AML-193 (cell line): ENCODE measurements at places on chromosomes 3 and 15.
A peak's percentile ranks its signal among the peaks of the same experiment; 100 is the strongest.

GRCh38 chr3:69747511-69748258 is 8.4 kb downstream of the MITF start:
- DNase-seq = peak; percentile 6

DNA sequence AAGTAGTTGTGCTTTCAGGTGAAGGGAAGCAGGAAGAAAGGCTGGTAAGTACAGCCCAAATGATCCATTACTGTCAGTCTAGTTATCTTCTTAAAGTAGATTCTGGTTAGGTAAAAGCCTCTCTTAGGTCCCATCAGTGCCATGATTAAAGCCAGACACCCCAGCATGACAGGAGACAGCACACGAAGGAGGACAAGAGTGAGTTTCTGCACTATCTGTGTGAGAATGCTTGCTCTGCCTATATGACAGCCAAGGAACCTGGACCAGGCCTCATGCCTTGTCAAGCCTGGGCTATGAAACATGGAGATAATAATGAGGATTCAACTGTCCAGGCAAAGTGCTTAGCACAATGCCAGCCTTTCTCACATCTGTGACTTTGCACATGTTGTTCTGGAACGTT is 13.5 kb upstream of the FILIP1L start:
- no peak for DNase-seq

- DNase-seq = no peak
Observed at GRCh38 chr15:41981371-41982132, 9.2 kb upstream of the EHD4 start.

DNA sequence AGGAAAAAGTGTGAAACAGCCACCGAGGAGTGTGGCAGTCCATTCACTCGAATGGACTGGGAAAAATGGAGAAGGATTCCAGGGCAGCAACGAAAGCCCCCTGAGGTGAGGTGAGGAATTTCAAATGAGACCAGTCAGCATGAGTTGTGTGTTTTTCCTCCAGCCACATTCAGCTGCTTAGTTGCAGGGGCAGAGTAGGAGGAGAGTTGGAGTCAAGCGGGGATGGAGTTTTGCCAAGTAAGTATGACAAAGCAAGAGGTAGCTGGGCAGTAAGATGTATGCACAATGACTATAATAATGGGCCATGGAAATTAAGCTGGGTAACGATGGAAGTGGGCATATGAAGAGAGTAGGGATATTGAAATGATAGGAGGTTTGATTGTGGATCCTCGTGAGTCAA is 64.4 kb downstream of the CCDC54 start:
- DNase-seq = no peak

DNA sequence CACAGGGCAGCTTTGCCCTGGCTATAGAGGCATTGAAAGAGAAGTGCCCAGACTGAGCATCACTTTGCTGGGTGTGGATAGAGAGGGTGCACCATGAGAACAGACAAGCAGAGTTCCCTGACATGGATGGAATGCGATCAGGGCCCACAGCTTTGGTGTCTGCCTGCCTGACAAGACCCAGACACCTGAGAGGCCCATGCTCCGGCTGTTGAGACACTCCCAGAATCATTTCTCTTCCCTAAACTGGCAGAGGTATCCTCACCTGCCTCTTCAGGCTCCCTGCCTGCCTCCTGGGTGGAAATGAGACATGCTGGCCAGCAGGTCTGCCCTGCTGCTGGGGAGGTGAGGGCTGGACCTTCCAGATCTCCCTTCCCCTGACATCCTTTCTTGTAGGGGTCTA is 10.4 kb upstream of the CHST14 start:
- no peak for DNase-seq

DNA sequence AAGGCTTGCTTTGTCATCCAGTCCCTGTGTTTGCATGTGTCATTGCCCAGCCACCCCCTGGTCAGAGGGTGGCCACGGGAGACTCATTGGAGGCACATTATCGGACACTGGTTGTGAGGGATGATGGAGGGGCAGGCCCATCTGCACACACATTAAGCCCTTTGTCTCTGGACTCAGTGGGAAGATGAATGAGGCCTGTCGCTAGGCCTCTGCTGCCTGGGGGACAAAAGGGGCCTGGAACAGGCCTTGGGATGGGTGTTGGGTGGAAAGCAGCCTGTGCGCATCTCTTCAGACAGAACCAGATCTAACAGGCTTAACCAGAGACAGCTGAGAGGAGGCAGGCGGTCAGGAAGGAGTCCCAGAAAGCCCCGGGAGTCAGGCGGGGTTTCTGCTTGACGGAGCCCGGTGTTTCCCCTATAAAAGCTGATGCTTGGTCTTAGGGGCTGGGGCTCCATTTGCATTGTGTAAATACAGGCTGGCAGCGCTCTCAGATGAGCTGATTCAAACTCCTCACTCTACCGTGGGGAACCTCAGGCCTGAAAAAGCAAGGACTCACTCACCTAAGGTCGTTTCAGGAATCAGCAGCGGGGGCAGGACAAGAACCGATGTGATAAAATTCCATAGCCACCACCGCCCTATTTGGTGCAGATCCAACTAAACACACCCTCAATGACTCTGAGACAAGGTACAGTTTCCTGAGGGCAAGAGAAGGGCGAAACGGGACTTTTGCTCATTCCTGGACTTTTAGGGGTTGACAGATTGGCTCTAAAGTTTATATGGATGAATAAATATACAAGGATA is 17.1 kb upstream of the SKIC8 start:
- no peak for DNase-seq

DNA sequence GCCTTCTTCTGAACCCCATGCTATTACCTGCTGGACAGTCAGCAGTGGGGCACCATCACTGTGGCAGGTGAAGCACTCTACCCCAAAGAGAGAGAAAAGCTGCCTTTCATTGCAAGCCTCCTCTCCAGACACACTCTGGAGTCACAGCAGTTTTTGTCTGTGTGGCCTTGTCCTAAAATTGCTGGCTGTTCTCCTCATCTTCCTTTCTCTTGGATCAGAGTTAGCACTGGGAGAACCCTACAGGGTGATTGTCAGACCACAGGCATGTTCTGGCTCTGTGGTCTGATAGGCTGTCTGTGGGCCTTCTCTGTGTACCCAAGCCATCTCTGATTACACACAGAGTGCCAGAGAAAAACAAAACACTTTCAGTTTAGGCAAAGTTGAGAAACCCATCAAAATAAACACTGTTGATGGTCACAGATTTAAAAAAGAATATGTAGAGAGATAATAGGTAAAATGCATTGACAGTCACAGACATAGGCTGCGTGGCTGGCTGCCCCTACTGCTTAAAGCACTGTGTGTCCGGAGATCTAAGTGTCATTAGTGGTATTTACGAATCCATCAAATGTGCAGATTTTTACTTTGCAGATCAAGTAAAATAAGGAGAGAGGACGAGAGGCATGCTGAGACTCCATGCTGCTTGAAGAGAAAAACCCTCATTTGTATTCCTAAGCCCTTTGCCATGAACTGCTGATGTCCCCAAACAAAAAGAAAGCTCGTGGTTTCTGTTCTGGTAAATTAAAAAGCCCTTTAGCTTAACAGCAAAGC is 689.9 kb downstream of the TUSC7 start:
- DNase-seq = no peak

GRCh38 chr3:46325645-46326300 is 28.1 kb upstream of the CCR2 start:
- no peak for DNase-seq

DNA sequence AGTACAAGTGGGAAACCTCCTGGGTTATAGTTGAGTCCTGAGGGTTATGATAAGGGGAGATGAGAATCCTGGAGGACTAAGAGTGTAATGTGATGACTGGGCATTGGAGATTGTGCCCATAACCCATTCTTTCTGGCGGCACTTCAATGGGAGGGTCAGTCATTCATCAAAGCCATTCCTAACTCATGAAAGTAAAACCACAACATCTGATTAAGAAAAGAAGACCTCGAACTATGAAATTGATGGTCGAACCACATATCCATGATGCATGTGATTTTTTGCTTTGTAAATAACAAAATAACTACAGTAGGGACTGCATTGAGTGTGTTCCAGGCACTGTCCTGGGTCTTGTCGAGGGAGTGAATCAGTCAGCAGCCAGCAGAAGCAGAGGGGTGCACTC is 215.1 kb downstream of the SHQ1 start:
- DNase-seq = no peak

- DNase-seq = no peak
Observed at GRCh38 chr3:23900744-23901143, 16.0 kb downstream of the NKIRAS1 start.

DNA sequence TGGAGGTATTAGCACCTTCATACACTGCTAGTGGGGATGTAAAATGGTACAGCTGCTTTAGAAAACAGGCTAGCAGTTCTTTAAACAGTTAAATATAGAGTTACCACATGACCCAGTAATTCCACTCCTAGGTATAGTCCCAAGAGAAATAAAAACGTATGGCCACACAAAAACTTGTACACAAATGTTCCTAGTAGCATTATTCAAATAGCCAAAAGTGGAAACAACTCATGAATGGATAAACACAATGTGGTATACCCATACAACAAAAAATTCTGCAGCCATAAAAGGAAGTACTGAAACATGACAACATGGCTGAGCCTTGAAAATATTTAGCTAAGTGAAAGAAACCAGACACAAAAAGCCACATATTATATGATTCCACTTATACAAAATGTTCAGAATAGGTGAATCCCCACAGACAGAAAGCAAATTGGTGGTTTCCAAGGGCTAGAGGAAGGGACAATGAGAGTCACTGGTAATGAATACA is 40.8 kb upstream of the KLF13 start:
- no peak for DNase-seq

- DNase-seq = peak; percentile 22
Observed at GRCh38 chr3:34015204-34016142, 217.0 kb downstream of the PDCD6IP start.

DNA sequence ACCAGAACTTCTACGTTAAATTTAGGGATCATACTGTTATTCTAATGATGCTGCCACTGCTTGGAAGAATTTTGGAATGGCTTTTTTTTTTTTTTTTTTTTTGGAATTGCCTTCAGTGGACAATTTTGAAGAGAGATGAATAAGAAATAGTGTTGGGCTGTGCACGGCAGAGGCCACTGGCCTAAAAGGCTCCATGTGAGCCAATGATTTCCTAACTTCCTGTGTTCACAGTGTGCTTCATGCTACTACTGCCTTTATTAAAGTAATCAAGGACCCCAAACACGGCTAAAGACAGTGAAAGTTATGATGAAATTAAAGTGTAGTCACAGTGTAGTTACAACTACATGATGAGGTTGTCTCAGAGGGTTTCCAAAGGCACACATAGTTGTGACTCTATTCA is 100.8 kb upstream of the TNFAIP8L3 start:
- DNase-seq = no peak

GRCh38 chr3:172354931-172355499 is 93.2 kb downstream of the GHSR start:
- DNase-seq = no peak

- no peak for DNase-seq
Observed at GRCh38 chr15:86744198-86744780, 664.6 kb downstream of the AGBL1 start.
